Right ventricle myocardium inferior (tissue), 1 donor: ENCODE measurements at places on chromosomes 4 and X. TPM values are rescaled to one million over a fixed set of nuclear protein-coding genes. Genes with fewer than 3 reads are reported as not detected.

Gene MID1
- total RNA-seq: 7.0 TPM

Gene SPIN3
- total RNA-seq: 3.1 TPM

Gene DRD5
- total RNA-seq: not detected

Gene HSD17B13
- total RNA-seq: 0.22 TPM

GRCh38 chr4:109821185-109821584 lies 5.6 kb downstream of the GAR1 start:
- no peak for DNase-seq

GRCh38 chrX:135931644-135932487 lies 38.4 kb downstream of the SAGE1 start:
- no peak for DNase-seq

- no peak for DNase-seq
These were observed 574.2 kb upstream of the CPEB2 start for GRCh38 chr4:14428125-14428524.

GRCh38 chr4:98113012-98113411 lies 30.3 kb downstream of the STPG2 start:
- no peak for DNase-seq

GRCh38 chr4:25104591-25104990 lies 55.7 kb downstream of the SEPSECS start:
- no peak for DNase-seq

GRCh38 chrX:112211459-112211858 lies 128.9 kb upstream of the TRPC5 start:
- DNase-seq: no peak
